ENCODE measurements at places on chromosomes 6 and 20.

- no peak for DNase-seq
Observed at GRCh38 chr6:158660333-158660754, 10.5 kb downstream of the SYTL3 start.

GRCh38 chr6:64325093-64325492 is 689.5 kb downstream of the PHF3 start:
- no peak for DNase-seq

- DNase-seq: no peak
Observed at GRCh38 chr6:132483779-132484679, 28.9 kb downstream of the STX7 start.

DNA sequence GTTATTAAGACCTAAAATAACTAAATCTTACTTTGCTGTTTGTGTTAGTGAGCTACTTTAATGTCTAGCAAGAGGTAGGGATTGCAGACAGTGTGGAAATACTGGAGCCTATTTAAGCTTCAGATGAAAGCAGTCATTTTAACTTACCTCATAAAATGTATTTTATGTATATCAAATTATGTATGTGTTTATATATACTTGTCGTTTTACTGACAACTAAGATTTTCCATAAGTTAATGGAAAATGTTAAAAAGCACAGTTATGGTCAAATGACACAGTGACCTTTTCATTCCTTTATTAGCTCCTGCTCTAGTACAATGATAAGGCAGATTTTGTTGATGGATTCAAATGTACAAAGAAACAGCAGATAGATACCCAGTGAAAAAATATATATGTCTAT is 34.6 kb downstream of the QKI start:
- DNase-seq: no peak

GRCh38 chr6:31576897-31577578 is 1.7 kb downstream of the TNF start:
- DNase-seq: no peak

DNA sequence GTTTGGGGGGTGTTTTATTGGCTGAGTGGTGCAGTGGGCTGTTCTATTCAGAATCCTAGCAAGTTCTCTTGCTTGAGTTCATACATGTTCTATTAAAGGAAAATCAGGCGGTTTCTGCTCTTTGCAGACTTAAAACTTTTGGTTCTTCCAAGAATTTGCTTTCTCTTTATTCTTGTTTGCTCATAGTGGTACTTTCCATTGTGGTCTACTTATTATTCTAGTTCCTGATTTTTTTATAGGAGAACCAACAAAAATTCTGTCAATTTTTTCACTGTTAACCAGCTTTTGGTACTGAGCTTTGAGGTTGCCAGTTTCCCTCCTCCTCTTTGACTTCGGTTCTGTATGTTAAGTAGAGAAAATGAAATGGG is 6.7 kb downstream of the AFDN start:
- DNase-seq: no peak

DNA sequence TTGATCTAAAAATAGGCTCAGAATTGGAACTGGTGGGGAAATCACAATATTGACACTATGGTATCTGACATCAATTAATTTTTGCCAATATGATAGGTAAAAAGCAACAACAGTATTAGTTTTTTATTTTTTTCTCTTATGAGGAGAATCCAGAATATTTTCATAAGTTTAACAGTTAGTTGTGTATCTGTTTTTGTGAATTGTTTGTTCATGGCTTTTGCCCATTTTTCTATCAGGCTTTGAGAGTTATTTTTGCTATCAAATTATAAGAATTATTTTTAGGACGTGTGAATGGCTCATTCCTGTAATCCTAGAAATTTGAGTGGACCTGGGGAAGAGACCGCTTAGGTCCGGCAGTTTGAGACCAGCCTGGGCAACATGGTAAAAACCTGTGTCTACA is 608.6 kb upstream of the ADGRB3 start:
- DNase-seq: no peak

- DNase-seq: no peak
Observed at GRCh38 chr6:132268209-132268608, 133.1 kb downstream of the MOXD1 start.

GRCh38 chr6:133958791-133959190 is 5.8 kb downstream of the TBPL1 start:
- DNase-seq: no peak

DNA sequence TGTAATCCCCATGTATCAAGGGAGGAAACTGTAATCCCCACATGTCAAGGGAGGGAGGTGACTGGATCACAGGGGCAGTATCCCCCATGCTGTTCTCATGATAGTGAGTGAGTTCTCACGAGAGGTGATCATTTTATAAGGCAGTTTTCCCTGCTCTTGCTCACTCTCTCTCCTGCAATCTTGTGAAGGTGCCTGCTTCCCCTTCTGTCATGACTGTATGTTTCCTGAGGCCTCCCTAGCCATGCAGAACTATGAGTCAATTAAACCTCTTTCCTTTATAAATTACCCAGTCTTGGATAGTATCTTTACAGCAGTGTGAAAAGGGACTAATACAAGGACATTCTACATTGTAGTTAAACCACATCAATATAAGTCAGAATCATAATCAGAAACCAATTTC is 112.4 kb downstream of the BTBD9 start:
- DNase-seq: no peak

DNA sequence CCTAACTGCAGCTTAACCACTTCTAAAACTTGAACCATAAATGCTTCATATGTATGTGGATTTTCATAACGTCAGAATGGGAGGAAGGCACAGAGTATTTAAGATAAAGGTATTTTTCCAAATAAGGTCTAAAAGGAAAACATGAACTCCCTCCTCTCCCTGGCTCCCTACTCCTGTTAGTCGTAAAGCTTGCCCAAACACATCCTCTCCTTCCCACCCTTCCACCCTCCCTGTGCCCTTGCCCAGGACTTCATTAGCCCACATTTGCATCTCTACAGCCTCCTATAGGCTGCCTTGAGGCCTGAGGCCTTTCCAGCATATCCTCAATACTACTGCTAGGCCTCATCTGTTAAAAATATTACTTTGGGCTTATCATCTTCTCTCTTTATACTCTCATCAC is 17.1 kb upstream of the SMIM13 start:
- DNase-seq: no peak

- no peak for DNase-seq
Observed at GRCh38 chr6:39772559-39773273, 19.5 kb upstream of the DAAM2 start.

GRCh38 chr6:47535316-47536225 is 58.0 kb downstream of the CD2AP start:
- no peak for DNase-seq

GRCh38 chr6:43645613-43645964 is 753 bp downstream of the RSPH9 start:
- no peak for DNase-seq

DNA sequence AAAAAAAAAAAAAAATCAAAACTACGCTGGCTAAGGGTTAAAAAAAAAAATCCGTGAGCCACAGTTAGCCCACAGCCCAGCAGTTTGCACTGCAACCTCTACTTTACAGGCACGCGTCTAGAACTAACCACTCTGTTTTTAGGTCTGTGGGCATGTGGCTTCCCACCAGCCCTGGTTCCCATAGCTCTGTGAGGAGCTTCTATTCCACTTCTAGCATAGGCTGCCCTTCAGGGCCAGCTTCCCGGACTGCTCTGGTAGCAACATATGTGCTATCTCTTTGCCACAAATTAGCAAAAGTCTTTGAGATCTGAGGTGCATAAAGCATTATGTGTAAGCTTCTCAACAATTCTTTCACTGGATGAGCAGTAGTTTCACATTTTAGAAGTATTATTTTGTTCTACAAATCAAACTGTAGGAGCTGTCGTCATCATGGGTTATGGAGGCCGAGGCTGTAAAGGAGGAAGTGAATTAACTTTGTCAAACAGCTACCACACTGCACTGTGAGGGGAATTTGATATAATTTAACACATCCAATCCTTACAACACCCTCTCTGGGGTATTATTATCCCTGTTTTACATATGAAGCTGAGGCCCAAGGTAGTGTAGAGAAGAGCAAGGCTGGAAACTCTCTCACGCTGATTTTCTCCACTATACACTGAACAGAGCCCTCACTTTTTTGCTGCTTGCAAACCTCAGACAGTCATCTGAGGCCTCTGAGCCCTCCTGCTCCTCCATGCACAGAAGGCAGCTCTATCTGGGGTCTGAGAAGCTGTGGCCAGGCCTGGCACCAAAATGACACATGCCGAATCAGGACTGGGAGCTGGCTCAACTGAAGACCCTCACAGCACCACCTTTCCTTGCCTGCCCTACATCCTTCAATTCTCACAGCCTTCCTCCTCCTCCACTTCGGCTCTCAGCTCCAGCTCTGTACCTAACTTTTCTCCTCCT is 35.4 kb downstream of the MAN1A1 start:
- DNase-seq: no peak

DNA sequence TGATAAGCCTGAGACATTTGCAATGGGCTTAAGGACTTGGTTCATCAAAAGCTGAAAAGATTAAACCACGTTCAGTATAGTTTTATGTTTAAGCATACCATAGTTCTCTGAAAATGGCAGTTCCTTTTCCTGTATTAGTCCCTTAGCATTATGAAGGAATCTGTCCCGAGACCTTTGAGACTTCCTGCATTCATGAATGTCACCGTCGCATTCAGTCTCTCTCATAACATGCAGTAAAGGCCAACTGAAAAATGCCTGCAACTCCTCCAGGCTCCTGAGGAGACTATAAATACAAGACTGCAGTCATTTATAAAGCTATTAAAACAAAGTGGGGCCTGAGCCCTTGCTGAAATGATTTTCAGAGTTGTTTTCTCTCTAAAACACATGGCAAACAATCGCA is 129.1 kb downstream of the SYCP2 start:
- DNase-seq: no peak

DNA sequence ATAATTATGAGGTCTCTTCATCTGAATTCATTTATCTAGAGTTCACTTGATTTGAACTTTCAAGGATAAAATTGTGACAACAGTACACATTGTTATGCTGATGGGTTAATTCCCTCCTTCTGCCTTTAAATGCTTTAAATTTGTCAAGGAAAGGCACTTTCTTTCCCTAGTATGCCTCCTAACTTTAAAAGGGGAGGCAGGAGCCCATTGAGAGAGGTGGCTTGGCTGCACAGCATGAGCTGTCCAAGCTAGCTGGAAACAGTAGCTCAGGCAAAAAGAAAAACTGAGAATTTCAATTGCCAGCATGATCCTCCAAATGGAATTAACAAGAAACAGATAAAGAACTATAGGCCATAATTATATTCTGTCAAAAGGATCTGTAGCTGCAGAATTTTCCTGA is 243.3 kb upstream of the GRIK2 start:
- no peak for DNase-seq

- DNase-seq: no peak
Observed at GRCh38 chr6:33935439-33936080, 131.8 kb upstream of the MLN start.

GRCh38 chr20:11159728-11160127 is 485.9 kb upstream of the JAG1 start:
- no peak for DNase-seq

DNA sequence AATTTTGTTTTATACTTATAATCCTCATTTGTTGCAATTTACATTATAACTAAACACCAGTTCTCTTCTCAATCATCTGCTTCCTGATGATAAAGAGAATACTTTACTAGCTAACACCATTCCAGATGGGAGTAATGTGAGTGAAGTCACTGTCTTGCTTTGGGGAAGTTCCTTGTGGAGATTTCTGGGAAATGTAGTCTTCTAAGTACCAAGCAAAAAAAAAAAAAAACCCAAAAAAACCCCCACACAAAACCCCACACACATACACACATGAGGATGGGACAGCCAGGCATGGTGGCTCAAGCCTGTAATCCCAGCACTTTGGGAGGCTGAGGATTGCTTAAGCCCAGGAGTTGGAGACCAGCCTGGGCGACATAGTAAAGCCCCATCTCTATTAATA is 2.2 kb upstream of the SNPH start:
- no peak for DNase-seq

DNA sequence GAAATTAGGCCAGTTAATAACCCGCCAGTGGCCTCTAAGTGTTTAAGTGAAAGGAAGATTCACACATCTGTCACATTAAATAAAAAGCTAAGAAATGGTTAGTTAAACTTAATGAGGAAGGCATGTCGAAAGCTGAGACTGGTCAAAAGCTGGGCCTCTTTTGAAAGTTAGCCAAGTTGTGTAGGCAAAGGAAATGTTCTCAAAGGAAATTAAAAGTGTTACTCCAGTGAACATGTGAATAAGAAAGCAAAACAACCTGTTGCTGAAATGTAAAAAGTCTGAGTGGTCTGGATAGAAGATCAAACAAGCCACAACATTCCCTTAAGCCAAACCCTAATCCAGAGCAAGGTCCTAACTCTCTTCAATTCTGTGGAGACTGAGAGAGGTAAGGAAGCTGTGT is 10.9 kb upstream of the MTRF1L start:
- DNase-seq: no peak

DNA sequence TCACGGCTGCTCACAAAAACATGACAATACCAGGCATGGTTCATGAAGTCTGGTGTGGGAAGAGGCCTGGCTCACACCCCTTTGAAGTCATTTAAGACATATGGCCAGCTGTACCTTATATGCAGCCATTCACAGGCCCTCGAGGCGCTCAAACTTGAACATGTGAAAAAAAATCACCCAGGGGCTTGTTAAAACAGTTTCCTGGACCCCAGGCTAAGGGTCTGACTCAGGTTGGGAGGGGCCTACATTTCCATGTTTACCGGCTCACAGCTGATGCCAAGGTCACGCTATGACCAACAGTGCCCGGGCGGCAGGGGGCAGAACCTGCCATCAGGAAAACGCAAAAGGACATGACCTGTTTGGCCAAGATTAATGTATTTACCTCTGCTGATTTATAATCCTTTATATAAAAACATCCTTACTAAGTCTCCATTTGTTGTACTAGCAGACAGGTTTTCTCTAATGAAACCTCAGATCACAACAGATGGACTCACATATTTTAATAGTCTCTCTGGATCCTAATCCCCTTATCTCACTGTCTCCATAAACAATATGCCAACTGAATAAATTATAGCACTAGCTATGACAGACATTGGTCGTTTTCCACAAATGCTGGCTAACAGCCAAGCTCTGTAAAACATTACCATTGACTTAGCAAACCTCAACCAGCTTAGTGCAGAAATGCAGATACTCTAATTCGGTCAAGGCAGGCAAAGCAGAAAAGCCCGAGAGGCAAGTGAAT is 19.9 kb downstream of the EZR start:
- no peak for DNase-seq

GRCh38 chr6:150033207-150033771 is 8.0 kb upstream of the RAET1L start:
- DNase-seq: no peak

DNA sequence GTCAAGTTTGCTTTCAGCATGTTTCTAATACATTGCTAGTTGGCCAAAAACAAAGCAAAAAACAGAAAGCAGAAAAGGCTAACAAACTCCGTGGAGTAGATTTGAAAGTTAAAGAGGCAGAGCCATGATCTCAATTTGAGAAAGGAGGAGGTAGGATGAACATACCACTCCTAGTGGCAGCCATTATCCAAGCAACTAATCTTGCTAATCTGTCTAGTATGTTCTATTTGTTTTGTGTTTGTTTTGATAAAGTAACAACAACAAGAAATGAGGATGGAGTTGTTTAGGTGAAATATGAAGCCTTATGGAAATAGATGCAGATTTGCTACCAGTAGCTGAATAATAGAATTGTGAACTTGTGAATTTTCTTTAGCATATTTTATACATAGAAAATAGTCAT is 295.5 kb upstream of the PRDM1 start:
- DNase-seq: no peak
